ENCODE measurements at places on chromosomes 7 and 10.

- no peak for DNase-seq
Measured at GRCh38 chr7:137931823-137932222, 70.1 kb downstream of the CREB3L2 start.

- DNase-seq, result no peak
Measured at GRCh38 chr7:40300146-40300670, 165.4 kb downstream of the SUGCT start.

DNA sequence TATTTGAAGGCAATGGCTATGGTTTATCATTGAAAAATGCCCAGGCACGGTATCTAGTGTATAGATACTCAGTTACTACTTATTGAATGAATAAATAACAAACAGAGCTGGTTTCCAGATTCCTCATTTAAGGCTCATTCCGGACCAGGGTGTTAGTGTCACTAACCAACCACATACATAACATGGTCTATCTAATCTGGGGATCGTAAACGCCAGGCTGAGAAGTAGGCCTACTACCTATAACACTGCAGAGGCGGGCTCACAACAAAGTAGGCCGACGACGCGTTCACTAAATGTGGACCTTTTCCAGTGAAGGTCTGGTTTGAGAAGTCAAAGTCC lies 423 bp downstream of the LSM5 start:
- DNase-seq, result no peak

- DNase-seq, result no peak
Measured at GRCh38 chr10:31020209-31020608, 11.5 kb downstream of the ZNF438 start.

DNA sequence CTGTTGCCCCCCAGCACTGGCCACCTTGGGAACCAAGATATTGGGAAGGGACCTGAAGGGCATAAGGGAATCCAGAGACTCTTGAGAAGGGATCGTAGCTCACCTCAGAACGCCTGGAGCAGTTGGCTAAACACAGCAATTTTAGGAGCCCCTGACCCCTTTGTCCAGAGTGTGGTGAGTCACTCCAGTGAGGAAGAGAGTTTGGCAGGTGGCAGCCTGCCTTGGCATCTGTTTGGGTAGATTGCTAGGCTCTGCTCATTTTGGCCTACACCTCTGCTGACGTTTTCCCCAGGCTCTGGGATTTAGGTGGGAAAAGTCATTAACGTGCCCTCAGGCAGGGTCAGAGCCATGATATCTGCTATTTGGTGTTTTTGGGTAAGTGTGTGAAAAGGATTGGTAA lies 100.6 kb downstream of the GRB10 start:
- no peak for DNase-seq

DNA sequence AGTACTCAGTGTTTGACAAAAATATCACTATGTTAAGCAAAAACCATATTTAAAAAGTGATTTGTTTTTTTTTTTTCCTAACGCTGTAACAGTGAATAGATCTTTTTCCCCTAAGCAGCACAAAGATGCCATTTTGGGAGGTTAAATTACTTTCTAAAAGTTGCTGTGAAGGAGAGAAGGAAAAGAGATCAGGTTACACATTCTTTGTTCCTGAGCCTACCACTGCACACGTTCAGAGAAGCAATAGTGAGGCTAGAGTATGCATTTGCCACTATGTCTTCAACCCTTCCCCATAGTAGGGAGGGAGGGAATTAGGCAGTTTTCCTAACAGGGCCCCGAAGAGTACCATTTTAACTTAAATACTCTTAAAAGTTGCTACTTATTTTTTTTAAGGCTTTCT lies 38.9 kb downstream of the BMPR1A start:
- DNase-seq, result peak; percentile 36
